ENCODE measurements at places on chromosomes 12 and 14.

- H3K4me3 ChIP-seq = no peak overlapping the region
- no peak overlapping the region for H3K27ac ChIP-seq
- H3K4me1 ChIP-seq = no peaks in the 10 kb centered on the region
- H3K27me3 ChIP-seq = no peaks in the 10 kb centered on the region
These were observed 720.9 kb upstream of the TBX3 start for GRCh38 chr12:115404761-115405470.

DNA sequence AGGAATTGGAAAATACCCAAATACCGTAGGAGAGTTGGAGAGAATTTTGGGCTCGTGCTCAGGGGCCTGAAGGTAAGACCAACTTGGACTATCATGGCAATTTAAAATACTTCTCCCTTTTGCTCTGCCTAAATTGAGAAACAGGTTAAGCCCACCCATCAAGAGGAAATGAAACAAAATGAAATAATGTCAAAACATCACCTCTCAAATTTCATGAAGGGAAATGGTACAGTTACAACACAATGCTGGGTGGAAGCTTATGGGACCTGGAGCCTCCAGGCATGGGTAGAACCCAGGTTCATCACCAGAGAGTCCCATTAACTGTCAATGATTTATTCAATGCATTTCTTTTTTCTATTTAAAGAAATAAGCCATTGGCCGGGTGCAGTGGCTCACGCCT lies 33.7 kb downstream of the FOS start:
- no peak overlapping the region for H3K4me3 ChIP-seq
- H3K36me3 ChIP-seq = no peaks in the 10 kb centered on the region
- H3K27ac ChIP-seq = no peak overlapping the region
- peaks cover 9% of the 10 kb centered on the region for H3K27me3 ChIP-seq
- H3K4me1 ChIP-seq = peaks cover 24% of the 10 kb centered on the region

GRCh38 chr14:93103392-93104080 lies 12.2 kb downstream of the ITPK1 start:
- H3K36me3 ChIP-seq = peaks cover 7% of the 10 kb centered on the region
- H3K4me1 ChIP-seq = peaks cover 70% of the 10 kb centered on the region
- peak overlapping the region; percentile 73 for H3K4me3 ChIP-seq
- peak overlapping the region; percentile 92 for H3K27ac ChIP-seq

GRCh38 chr12:24632466-24632865 lies 316.4 kb downstream of the BCAT1 start:
- no peak for DNase-seq
- H3K4me3 ChIP-seq = no peak overlapping the region
- H3K27me3 ChIP-seq = peaks cover 4% of the 10 kb centered on the region
- H3K4me1 ChIP-seq = no peaks in the 10 kb centered on the region

DNA sequence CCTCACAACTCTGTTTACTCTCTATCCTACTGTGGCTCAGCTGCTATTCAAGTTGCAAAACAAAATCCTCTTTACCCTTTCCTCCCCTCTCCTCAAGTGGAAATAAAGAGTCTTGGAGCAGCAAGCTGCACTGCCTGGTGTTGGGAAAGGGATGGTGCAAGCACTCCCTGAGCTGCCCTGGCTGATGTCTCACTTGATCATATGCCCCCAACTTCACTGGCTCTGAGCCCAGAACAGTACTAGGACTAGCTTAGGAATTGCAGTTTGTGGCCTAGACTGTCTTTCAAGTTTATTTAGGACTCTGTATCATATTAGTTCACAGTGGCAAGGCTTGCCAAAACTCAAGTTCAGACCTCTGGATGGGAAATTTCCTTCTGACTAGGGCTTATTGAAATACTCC lies 1683.8 kb upstream of the SEL1L start:
- H3K36me3 ChIP-seq = no peaks in the 10 kb centered on the region
- no peak for DNase-seq
- H3K4me1 ChIP-seq = no peaks in the 10 kb centered on the region
- no peak overlapping the region for H3K4me3 ChIP-seq
- no peaks in the 10 kb centered on the region for H3K27me3 ChIP-seq
- H3K27ac ChIP-seq = no peak overlapping the region

DNA sequence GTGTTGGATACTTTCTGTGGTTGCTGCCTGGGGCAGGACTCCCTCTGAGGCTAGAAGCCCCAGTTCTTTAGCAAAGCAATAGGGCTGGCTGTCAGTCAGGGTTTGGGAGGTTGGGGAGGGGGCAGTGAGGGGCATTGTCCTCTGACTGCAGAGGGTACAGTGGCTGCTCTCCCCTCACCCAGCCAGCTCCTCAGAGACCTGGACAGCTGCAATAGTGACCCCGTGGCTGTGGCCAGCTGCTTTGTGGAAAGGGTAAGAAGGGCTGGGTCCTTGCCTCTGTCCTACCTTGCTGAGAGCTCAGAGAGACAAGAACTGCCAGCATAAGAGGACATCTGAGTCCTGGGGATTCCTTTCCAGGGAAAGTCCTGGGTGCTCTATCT lies 25.8 kb downstream of the PLEKHG3 start:
- H3K4me1 ChIP-seq = peaks cover 45% of the 10 kb centered on the region
- H3K4me3 ChIP-seq = no peak overlapping the region
- H3K27me3 ChIP-seq = peaks cover 2% of the 10 kb centered on the region

DNA sequence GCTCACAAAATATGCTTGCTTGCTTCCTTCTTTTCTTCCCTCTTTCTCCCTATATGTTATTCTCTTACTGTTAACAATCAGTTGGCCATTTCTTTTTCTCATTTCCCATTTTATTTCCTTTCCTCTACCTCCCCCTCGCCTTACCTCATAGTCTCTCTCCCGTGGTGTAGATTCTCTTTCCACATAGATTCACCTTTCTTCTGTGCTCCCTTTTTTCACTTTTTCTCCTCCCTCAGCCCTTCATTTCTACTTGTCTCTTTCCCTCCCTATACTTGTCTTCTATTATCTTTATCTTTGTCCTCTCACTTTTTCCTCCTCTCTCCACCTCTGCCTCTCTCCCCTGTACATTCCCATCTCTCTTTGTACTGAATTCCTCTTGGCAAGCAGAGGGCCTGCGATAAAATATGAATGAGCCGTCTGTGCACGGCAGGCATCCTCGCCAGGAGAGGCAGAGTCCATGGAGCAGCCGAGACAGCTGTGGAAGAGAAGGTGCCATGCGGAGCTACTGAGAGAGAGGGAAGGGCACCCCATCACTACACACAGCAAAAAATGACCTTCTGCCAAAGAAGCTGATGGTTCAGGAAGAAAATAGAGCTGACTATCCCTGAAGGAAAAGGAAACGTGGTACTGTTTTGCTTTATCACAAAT lies 12.1 kb downstream of the C14orf93 start:
- H3K4me3 ChIP-seq = no peak overlapping the region
- H3K4me1 ChIP-seq = peaks cover 3% of the 10 kb centered on the region
- no peak overlapping the region for H3K27ac ChIP-seq
- no peak for DNase-seq

DNA sequence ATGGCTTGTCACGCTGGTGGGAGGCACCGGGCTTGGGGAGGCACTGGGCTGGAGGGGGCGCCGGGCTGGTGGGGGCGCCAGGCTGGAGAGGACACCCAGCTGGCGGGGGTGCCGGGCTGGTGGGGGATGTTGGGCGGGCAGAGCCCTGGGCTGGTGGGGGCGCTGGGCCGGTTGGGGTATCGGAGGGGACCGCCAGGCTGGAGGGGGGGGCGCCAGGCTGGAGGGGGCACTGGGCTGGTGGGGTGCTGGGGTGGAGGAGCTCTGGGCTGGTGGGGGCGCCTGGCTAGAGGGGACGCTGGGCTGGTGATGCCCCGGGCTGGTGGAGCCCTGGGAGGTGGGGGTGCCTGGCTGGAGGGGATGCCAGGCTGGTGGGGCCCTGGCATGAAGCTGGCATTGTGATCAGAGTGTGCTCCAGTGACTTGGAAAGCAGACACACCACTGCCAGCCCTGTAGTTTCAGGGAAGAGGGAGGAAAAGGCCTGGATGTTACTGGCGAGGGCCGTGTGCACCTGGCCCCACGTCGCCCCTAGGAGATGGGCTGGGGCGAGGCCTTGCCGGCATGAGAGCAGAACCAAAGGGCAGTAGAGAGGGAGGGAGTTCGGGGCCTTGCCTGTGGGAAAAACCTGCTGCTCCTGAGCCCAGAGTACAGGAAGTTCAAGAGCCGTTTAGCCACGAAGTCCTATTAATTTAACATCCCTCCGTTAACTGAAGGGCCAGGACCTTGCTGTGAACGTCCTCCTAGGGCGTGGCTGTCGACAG lies 13.1 kb downstream of the TEDC1 start:
- H3K27me3 ChIP-seq = peaks cover 9% of the 10 kb centered on the region
- DNase-seq = no peak
- no peak overlapping the region for H3K27ac ChIP-seq
- no peaks in the 10 kb centered on the region for H3K36me3 ChIP-seq
- peaks cover 8% of the 10 kb centered on the region for H3K4me1 ChIP-seq

GRCh38 chr14:100246809-100247428 lies 8.0 kb downstream of the YY1 start:
- no peak for DNase-seq
- H3K27me3 ChIP-seq = no peaks in the 10 kb centered on the region
- peak overlapping the region; percentile 75 for H3K27ac ChIP-seq
- H3K4me3 ChIP-seq = no peak overlapping the region

DNA sequence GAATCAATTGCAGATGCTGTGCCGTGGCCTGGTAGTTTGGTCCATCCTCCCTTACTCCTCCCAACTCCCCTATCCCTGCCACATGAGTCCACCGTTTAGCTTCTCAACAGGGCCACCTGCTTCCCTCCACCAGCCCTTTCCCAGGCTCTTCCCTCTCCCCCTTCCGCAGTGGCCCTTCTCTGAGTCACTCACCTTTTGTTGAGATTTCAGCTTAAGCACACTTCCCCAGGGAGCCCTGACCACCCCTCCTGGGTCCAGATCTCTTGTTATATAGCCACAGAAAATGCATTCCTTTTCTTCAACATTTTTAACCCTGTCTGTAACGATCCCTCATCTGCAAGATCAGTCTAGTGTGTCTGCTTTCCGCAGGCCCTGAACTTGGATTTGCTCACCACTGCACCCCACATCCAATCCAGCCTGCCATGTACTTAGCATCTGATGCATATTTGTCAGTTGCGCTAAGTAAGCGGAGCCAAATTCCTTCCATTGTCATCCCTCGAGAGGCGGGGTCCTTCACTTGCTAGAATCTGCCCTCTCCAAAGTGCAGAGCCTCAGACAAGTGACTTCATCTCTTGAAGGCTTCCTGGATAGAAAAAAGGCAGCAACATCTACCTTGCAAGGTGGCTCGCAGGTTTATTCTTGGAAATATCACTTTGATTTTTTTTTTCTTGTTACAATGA lies 41.1 kb downstream of the TMEM63C start:
- no peaks in the 10 kb centered on the region for H3K27me3 ChIP-seq
- no peaks in the 10 kb centered on the region for H3K4me1 ChIP-seq
- no peak for DNase-seq

GRCh38 chr12:95416111-95416636 lies 57.8 kb upstream of the METAP2 start:
- H3K4me3 ChIP-seq = no peak overlapping the region
- no peaks in the 10 kb centered on the region for H3K27me3 ChIP-seq
- H3K36me3 ChIP-seq = no peaks in the 10 kb centered on the region
- no peak for DNase-seq
- H3K4me1 ChIP-seq = no peaks in the 10 kb centered on the region
- no peak overlapping the region for H3K27ac ChIP-seq

DNA sequence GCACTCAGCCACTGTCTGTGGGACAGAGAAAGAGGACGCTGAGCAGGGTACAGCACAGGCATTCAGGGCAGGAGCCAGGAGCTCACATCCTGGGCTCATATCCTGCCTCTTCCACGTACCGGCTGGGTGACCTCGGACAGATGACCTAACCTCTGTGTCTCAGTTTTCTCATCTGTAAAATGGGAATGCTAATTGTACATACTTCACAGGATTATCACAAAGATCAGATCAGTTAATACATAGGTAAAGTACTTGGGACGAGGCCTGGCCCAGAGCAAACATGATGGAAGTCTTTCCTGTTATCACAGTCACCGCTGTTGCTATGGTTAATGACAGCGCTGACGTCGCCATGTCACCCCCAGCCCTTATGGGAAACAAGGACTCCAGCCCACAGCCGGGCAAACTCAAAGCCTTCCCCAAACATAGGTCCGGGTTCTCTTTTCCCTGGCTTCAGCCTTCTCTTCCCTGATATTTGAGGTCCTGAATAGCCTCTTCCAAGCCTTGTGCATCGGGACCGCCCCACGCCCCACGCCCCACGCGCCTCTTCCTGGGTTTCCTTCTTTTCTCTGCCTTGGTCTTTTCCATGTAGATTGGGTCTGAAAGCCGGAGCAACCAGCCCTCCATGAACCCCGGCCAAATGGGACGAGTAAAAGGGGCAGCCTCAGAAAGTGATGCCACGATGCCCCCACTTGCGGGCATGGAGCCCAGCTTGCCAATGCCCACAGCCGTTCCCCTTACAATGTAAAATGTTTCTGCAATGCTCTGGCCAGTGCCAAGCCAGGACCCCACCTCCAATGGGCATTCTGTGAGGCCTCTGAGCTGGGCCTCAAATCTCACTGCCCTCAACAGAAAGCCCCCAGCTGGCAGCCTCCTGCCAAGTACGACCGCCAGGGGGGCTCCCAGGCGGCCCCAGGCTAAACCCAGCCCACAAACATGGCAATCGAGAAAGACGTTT lies 125.4 kb downstream of the RFLNA start:
- H3K27me3 ChIP-seq = no peaks in the 10 kb centered on the region
- H3K27ac ChIP-seq = peak overlapping the region; percentile 28
- no peak for DNase-seq
- no peaks in the 10 kb centered on the region for H3K4me1 ChIP-seq
- H3K36me3 ChIP-seq = peaks cover 18% of the 10 kb centered on the region
- no peak overlapping the region for H3K4me3 ChIP-seq
